Stimulated activated CD8-positive, alpha-beta memory T cell treated with anti-CD3 and anti-CD28 coated beads, Interleukin-2, amount 100 ng/mL, for 1 hour (primary cell): ENCODE measurements at places on chromosomes 5 and 9.

- DNase-seq: no peak
Measured at GRCh38 chr9:29697011-29697410, 2123.7 kb upstream of the C9orf72 start.

DNA sequence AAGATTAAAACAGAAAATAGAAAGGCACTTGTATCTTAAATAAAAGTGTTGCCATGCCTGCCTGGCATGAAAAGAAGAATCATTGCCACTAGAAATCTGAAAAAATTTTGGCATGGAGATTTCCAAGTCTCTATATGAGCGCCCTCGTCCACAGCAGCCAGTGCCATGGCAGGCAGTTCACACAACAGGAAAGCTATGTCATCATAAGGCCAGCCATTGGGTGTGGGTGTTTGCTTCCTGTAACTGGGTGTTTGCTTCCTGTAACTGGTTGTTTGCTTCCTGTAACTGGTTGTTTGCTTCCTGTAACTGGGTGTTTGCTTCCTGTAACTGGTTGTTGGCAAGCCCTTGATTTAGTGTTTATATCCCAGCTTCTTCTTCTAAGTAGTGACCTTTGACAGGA lies 446.7 kb downstream of the IRX1 start:
- DNase-seq: no peak

- DNase-seq: no peak
Measured at GRCh38 chr5:1668141-1668721, 131.4 kb downstream of the MRPL36 start.

DNA sequence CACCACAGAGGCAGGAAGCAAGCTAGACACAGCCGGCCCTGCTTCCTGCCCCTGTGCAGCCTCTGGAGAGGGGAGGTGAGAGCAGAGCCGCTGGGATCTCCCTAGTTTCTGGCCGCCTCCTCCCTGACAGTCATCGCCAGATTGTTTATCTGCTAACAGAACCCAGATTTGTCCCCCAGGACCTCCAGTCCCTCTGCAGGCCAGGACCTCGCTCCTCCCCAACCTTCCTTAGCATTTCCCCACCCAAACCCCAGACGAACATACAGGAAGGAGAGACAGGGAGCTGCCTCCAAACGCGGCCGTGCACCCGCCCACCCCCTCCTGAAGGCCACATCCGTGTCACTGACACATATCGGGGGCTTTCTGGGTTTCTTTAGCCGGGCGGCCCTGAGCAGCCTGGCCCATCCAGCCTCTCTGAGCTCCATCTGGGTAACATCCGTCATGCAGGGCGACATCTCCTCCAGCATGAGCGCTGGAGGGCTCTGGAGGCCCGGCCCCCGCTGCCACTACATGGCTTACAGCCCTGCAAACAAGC lies 47.5 kb downstream of the DBH start:
- DNase-seq: peak; percentile 30

DNA sequence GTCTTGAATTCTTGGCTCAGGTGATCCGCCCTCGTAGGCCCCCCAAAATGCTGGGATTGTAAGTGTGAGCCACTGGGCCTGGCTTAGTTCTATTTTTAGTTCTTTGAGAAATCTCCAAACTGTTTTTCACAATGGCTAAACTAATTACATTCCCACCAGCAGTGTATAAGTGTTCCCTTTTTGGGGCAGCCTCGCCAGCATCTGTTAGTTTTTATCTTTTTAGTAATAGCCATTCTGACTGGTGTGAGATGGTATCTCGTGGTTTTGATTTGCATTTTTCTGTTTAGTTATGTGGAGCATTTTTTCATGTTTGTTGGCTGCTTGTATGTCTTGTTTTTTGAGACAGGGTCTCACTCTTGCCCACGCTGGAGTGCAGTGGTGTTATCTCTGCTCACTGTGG lies 28.2 kb downstream of the CNOT6 start:
- DNase-seq: no peak

DNA sequence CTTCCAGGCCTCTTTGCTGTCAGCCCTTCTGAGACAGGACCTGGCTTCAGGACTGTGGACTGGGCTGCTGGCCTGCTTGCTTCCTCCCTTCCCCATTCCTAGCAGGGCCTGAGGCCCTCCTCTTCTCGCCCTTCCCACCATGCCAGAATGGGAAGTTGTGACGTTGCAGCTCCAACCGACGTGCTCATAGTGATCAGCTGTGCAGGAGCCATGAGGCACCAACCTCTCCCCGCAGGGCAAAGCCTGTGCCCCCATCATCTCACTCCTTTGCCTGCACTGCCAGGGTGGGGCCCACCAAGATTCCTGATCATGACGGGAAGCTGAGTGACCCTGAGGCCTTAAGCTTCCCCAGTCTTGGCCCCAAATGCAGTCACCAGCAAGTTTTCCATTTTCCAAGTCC lies 45.1 kb upstream of the GARNL3 start:
- no peak for DNase-seq

DNA sequence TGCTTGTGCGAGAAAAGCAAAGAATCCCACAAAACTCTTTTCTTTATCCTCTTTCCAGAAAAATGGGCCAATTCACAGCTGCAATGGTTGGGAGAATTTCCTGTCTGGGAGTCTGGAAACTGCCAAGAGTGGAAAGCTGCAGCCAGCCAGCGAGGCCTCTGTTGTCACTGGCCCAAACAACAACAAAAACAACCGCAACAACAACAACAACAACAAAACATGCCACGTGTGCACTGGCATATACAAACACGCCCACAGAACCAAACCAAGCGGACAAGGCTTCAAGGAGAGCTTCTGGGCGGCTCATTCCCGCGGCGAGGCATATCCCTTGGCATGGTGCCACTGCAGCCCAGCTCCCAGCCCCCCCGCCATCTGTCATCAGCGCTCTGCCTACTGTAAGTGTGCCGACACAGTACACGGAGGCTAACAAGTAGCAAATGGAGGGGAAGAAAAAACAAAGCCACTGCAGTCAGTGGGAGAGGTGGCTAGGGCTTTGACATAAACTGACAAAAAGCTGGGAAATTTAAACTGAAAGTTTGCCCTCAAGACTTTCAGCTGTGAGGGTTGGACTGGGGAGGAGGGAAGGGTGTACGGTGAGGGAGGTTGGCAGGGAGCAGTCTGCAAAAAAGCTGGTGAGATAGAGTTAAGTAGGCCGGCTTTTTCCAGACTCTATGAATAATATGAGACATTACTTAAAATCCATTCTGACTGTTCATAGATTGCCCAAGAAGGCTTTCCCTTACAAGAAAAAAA lies 165.0 kb upstream of the ZNF462 start:
- no peak for DNase-seq

DNA sequence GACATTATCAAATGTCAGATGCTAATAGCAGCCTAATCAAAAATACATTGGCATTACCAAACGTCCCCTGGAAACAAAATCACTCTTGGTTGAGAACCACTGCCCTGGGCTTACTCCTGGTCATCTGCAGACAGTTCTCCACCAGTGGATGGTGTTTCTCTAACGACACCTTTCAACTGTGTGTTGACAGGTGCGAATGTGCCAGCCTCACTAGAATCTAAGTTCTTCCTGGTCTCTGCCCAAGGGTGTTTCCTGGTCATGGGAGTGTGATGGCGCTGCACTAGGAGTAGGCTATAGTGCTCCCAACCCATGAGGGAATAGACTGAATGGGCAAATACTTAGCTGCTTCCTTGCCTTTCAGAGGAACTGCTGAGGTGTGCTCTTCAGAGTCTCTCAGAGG lies 105.9 kb downstream of the MRPS27 start:
- no peak for DNase-seq

- DNase-seq: no peak
Measured at GRCh38 chr5:51395245-51395644, 12.0 kb downstream of the ISL1 start.

GRCh38 chr5:659496-660263 lies 33.5 kb downstream of the TPPP start:
- DNase-seq: no peak

- DNase-seq: no peak
Measured at GRCh38 chr5:75831561-75831960, 114.3 kb upstream of the POC5 start.

DNA sequence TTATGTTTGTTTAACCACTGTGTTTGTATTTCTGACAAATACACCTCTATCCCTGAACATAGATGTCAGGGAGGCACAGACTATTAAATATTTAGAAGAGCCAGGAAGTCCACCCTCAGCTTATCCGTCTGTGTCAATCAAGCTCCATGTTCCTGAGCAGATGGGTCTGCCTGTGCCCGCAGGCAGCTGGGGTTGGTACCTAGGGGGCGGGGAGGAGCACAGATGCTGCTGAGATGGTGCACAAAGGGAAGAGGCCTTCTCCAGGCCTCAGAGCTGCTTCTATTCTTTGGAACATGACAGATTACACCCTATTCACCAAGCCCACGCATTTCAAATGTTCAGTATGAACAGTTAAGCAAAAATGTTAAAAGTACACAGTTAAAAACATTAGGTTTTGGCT lies 142.1 kb downstream of the EPB41L4A start:
- no peak for DNase-seq

GRCh38 chr5:17094830-17095229 lies 122.6 kb upstream of the BASP1 start:
- DNase-seq: no peak

DNA sequence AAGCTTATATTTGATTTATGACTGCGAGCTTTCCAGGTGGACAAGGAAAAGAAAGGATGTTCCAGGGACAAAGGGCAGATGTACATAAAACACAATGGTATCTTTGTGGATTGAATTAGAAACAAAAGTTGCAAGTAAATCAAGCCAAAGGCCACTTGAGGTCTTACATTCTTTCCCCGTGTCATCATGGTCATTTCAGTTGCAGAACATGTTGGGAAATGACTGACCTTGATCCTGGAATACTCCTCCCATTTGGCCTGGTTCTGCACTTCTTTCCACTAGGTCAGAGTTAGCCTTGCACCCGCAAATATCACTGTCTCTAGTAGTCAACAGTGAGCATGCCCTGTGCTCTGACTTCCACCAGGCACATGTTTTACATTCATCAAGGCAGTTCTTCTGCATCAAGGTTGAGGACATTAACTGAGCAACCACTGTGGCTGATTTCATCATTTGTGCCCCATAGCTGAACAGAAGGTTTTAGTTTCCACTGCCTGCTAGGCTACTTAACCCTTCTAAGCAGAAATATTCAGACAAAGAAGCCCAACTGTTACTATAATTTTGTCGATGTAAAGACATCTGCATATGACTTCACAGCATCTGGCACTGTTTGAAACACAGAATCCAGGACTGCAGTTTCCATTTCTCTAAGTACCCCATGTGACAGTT lies 1161.7 kb upstream of the DMAC1 start:
- DNase-seq: no peak

DNA sequence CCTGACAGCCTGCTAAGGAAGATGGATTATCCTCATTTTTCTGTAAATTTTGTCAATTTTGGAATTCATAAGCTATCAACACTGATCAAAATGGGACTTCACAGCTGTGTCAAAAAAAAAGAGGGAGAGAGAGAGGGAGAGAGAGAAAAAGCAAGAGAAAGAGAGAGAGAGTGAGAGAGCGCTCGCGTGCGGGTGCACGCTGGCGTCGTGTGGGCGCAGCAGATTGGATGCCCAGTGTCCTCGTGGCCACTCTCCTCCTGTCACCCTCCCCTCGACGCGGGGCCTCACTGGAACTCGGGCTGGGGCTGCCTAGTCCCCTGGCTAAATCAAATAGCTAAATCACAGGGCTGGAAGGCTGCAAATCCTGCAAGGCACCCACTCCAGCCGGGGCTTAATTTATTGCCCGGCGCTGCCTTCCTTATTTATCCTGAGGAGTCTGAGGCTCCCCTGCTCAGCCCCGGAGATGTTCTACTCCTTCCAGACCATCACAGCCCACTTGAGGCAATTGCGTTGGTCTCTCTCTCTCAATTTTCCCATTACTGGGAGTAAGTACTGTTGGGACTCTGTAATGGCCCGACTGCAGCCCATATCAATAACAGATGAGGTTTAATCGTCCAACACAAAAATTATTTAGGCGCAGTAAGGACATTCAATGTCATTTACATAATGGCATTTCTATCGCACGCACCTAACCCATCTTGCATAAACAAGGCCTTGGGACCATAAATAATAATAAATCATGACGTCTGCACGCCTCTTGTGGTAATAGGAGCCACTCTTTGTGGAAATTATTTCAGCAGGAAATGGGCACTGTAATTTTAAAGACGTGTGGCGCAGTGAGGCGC lies 94.2 kb downstream of the PAX5 start:
- DNase-seq: no peak
